ENCODE measurements at places on chromosomes 2 and 18. TPM values are rescaled to one million over a fixed set of nuclear protein-coding genes. Genes with fewer than 3 reads are reported as not detected.

The SNX17 gene
- total RNA-seq: 119 TPM

The GREB1 gene
- 0.53 TPM for total RNA-seq

The RAB6C gene
- total RNA-seq: not detected

The UBXN2A gene
- total RNA-seq: 14.9 TPM

The SRD5A2 gene
- not detected for total RNA-seq

The TEX44 gene
- not detected for total RNA-seq

The UGT1A4 gene
- total RNA-seq: not detected

The UPP2 gene
- total RNA-seq: not detected

The IL1R2 gene
- not detected for total RNA-seq

The C2orf72 gene
- 0.40 TPM for total RNA-seq

The SERPINB4 gene
- not detected for total RNA-seq

The SLC5A7 gene
- total RNA-seq: not detected

The CNRIP1 gene
- total RNA-seq: 7.6 TPM

The PCARE gene
- total RNA-seq: not detected

The ASB18 gene
- not detected for total RNA-seq

The ALK gene
- 0.34 TPM for total RNA-seq

The AP1S3 gene
- total RNA-seq: 1.9 TPM

The G6PC2 gene
- not detected for total RNA-seq

The SH3BP4 gene
- total RNA-seq: 20.3 TPM

The REG3A gene
- total RNA-seq: not detected

The PDE1A gene
- total RNA-seq: not detected

The RIT2 gene
- not detected for total RNA-seq

The CIDEA gene
- not detected for total RNA-seq

The FER1L5 gene
- total RNA-seq: not detected

The SPRED2 gene
- 17.8 TPM for total RNA-seq

The CCDC68 gene
- total RNA-seq: not detected
